ENCODE measurements at places on chromosomes 1 and 21.

- no peak for DNase-seq
Observed at GRCh38 chr1:8020032-8020431, 6.1 kb downstream of the ERRFI1 start.

GRCh38 chr1:183773482-183774274 is 31.2 kb upstream of the RGL1 start:
- no peak for DNase-seq

DNA sequence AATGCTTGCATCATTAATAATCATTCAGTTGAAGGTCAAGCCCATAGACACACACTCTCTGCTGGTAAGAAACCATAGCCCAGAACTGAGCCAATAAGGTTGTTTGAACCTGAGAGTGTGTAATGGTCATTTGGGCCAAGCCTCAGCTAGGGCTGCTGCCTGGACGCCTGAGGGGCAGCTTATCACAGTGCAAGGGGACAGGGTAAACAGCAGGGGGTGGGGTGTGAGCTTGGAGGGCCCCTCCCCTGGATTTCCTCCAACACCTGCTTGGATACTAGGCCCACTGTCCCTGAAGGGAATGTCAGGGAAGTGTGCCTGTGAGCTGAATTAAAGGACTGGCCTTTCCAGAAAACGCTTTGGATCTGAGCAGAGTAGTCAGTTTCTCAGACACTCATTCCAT is 24.6 kb upstream of the CNTN2 start:
- no peak for DNase-seq

- DNase-seq = no peak
Observed at GRCh38 chr1:96466842-96467241, 254.7 kb upstream of the PTBP2 start.

- DNase-seq = no peak
Observed at GRCh38 chr1:53340660-53341520, 13.0 kb upstream of the LRP8 start.

DNA sequence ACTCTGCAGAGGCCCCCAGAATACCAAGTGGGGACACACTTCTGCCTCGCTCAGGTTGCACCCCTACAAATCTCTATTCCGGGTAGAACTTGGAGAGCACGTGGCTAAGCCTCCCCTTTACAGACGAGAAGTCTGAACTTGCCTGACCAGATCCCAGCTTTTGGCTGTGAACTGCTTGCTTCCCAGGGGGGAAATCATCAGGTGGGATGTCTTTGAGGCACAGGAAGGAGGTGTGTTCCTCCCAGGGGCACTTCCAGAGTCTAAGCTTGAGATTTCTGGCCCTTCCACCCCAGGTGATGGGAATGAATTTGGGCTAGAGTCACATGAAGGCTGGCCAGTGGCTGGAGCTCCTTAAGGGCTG is 1.3 kb upstream of the S100A3 start:
- DNase-seq = no peak

GRCh38 chr1:156852418-156852874 is 6.5 kb downstream of the INSRR start:
- DNase-seq = no peak

DNA sequence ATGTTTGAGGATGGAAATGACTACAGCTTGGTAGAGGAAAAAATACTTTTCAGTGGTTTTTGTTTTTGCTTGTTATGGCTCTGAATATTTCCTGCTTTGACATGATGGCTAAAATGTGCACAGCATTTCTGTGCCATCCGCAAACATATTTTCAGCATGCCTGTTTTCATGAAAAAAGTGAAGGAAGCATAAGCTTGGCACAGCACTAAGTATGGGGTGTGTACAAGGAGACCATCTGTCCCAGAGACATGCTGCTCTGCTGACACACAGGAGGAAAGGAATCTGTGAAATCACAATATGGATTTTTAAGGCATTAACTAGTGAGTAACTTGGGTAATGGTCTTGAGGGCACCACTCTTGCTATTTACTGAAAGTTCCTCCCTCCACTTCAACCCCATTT is 595.5 kb downstream of the RWDD3 start:
- DNase-seq = no peak

DNA sequence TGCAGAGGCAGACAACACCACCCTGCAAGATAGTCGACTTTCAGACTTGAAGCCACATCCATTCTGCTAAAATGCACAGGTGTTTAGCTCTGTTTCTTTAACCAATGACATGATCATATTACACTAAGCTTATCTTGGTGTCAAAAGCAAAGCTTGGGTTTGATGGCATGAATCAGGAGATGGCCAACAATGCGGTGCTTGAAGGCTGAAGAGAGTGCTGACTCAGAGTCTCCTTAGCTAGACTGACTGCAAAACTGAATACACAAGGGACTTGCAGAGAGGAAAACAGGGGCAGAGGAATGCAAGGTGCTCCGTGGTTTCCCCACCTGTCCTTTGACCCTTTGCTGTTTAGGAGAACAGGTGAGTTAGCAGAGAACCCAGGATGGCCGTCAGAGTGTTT is 262.6 kb downstream of the SIPA1L2 start:
- DNase-seq = no peak

GRCh38 chr1:201538612-201539551 is at the start of gene NAV1:
Gene NAV1, plus strand, starts transcription at chr1:201539127. Its CDS starts 83,758 bp downstream, at chr1:201622885.
- peak; percentile 42 for DNase-seq

GRCh38 chr21:46674430-46675007 is 39.0 kb downstream of the PRMT2 start:
- no peak for DNase-seq

- DNase-seq = no peak
Observed at GRCh38 chr1:65355031-65355712, 45.8 kb downstream of the DNAJC6 start.

GRCh38 chr1:177615251-177615650 is 354.6 kb downstream of the SEC16B start:
- DNase-seq = no peak

DNA sequence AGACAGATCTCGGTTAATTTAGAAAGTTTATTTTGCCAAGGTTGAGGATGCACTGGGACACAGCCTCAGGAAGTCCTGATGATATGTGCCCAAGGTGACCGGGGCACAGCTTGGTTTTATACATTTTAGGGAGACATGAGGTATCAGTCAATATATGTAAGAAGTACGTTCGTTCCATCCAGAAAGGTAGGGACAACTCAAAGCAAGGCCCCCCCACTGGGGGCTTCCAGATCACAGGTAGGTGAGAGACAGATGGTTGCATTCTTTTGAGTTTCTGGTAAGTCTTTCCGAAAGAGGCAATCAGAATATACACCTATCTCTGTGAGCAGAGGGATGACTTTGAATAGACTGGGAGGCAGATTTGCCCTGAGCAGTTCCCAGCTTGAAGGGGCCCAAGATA is 60.4 kb upstream of the VTCN1 start:
- no peak for DNase-seq

- DNase-seq = no peak
Observed at GRCh38 chr1:165449131-165449530, 4.2 kb upstream of the RXRG start.

- no peak for DNase-seq
Observed at GRCh38 chr1:179230721-179231120, 1.2 kb upstream of the ABL2 start.

- DNase-seq = no peak
Observed at GRCh38 chr1:38611664-38612211, 247.8 kb downstream of the RRAGC start.

GRCh38 chr1:45473302-45473701 is 17.7 kb downstream of the TESK2 start:
- no peak for DNase-seq

DNA sequence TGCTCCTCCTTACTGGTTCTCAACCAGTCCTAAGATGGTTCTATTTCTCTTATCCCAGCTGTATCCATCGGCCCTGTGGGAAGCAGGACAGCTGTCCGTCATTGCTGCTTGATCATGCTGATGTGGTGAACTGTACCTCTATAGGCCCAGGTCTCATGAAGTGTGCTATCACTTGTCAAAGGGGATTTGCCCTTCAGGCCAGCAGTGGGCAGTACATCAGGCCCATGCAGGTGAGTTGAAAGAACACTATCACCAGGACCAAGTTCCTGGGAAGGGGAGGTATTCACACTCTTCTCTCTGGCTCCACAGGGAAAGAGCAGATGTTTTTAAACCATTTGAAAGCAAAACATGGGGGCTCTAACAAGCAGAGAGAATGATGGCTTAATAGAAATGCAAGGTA is 302.6 kb downstream of the PAPPA2 start:
- no peak for DNase-seq

- no peak for DNase-seq
Observed at GRCh38 chr1:86085741-86086409, 70.7 kb downstream of the COL24A1 start.

DNA sequence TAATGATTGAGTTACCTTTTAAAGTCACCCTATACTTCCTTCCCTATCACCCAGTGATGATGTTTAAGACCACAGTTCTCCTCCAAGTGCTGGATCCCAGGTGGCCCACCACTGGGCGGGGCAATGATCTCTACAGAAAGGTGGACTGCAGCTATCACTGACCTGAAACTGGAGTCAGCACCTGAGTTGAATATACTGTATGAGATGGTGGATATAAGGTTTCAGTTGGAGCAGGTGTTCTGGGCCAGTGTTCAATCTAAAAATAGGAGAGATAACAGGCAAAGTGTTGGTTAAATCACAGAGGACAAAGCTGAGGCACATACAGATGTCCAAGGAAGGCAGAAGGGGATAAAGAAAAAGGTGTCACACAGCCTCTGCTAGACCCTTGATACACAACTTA is 96.6 kb downstream of the SIPA1L2 start:
- DNase-seq = no peak

- DNase-seq = no peak
Observed at GRCh38 chr1:224524679-224525078, 90.1 kb upstream of the WDR26 start.

- no peak for DNase-seq
Observed at GRCh38 chr1:155004352-155005075, 1.9 kb downstream of the ZBTB7B start.

DNA sequence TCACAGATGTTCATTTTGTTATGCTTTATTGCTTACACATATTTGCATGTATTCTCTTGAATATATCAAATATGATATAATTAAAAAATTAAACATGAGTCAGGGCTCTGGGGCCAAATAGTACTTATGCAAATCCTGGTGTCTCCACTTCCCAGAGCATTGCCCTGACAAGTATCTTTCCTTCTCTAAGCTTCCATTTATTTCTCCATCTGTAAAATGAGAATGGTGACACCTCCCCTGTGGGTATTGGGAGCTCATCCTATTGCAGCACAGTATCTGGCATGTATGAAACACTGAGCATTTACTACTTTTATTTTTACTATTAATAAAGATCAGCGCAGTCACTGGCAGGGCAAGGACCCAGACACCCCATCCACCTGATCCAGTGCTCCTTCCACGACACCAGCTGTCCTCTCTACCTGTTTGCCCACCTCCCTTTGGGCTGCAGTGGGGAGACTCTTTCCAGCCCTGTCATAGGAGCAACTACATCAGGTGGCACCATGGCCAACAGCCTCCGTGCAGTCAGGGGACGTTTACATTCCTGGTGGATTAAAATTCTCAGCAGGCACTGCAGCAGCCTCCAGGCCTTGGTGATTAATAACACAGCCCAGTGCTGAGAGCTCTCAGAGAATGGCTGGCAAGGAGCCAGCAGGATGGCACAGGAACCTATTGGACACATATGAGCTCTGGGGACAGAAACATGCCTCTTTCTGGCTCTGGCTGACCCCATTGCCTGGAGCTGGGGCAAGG is 113.0 kb downstream of the DMRTB1 start:
- no peak for DNase-seq

GRCh38 chr1:32998064-32998463 is 33.5 kb upstream of the RNF19B start:
- peak; percentile 62 for DNase-seq

- DNase-seq = no peak
Observed at GRCh38 chr1:8510041-8510823, 192.3 kb downstream of the SLC45A1 start.

GRCh38 chr1:99525331-99525730 is 120.6 kb upstream of the PALMD start:
- DNase-seq = no peak

DNA sequence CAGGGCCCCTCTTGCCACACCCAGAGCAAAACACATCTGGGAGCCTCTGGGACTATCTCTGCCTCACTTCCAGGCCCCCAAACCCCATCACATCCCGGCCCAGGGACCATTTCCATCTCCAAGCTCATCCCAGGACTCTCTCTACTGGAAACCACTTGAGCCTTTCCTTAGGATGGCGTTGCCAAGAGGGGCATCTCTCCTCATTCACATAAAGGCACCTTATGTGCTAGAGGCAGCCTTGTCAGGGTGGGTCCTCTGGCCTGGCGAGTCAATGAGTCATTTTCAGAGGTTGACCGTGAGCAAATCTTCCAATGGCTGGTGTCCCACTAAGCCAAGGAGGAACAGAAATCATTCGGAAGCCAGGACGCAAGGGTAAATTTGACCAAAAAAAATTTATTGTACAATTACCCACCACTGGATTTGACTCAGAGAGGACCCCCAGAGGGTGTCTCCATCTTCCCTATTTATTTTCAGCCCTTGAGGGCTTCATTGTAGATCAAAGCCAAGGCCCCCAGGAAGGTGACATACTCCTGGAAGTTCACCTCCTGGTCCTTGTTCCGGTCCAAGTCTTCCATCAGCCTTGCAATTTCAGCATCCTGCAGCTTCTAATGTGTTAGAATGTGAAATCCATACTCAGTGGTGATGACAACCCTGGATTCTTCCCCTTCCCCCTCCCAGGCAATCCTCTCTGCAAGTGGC is 1.4 kb downstream of the S100A6 start:
- no peak for DNase-seq

GRCh38 chr1:181397845-181398244 is 85.5 kb upstream of the CACNA1E start:
- DNase-seq = no peak

DNA sequence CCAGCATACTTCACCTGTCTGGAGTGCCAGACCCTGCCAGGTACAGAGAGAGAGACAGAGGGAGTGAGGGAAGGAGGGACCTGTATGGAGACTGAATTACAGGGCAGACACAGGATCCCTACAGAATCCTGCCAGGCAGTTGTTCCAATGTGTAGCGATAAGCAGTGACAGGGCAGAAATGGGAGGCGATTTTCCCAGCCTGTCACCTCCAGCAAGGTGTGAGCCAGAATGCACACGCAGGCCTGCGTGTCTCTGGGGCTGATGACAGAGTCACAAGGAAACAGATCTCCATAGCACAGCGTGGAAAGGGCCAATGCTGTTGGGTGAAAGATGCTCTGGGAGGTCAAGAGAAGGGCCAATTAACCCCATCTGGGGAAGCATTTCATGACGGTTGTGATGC is 111.3 kb downstream of the HIVEP3 start:
- no peak for DNase-seq

- DNase-seq = no peak
Observed at GRCh38 chr1:167119696-167120095, 25.8 kb downstream of the STYXL2 start.
